ENCODE measurements at places on chromosomes 12 and 14.

DNA sequence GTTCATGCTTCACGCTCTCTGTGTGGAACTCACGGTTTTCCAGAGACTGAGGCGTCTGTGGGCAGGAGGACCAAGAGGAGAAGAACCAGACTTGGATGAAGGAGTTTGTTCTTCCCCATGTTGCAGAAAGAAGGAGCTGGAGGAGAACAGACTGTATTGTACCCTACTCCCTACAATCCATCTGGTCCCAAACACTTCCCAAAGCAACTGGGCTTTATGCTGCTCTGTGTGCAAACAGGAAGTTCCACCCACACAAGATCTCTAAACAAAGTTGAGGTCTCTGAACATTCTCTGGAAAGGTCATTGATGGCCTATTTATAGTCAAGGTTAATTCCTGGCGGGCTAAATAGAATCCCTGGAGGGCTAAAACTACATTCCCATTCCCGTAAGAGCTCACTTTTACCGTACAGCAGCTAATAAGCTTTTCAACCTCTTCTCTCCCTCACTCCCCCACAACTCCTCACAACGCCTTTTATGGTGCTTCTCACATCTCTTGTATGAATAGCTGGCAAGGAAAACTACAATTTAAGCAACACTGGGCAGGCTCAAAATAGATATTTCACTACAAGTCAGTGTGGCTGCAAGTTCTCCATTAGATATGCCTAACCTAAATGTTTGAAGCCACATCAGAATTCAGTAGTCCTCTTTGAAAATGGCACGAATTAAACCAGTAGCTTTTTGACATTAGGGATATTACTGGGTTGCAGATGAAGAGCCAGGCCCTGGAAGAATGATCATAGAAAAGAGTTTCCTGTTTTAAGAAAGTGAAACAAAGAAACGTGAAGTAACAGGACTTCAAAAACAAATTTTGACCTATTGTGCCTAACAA is at the start of gene A2M:
A2M (minus strand) TSS at position 189 of the 829 bp plus-strand sequence; CDS start at position 119, 70 bp downstream.
- DNase-seq: no peak

GRCh38 chr12:93144109-93144508 is 215.0 kb upstream of the EEA1 start:
- DNase-seq: no peak

- DNase-seq: no peak
Observed at GRCh38 chr14:32934073-32934880, 4.4 kb upstream of the NPAS3 start.

GRCh38 chr14:23090254-23090636 is 4.7 kb downstream of the ACIN1 start:
- no peak for DNase-seq

DNA sequence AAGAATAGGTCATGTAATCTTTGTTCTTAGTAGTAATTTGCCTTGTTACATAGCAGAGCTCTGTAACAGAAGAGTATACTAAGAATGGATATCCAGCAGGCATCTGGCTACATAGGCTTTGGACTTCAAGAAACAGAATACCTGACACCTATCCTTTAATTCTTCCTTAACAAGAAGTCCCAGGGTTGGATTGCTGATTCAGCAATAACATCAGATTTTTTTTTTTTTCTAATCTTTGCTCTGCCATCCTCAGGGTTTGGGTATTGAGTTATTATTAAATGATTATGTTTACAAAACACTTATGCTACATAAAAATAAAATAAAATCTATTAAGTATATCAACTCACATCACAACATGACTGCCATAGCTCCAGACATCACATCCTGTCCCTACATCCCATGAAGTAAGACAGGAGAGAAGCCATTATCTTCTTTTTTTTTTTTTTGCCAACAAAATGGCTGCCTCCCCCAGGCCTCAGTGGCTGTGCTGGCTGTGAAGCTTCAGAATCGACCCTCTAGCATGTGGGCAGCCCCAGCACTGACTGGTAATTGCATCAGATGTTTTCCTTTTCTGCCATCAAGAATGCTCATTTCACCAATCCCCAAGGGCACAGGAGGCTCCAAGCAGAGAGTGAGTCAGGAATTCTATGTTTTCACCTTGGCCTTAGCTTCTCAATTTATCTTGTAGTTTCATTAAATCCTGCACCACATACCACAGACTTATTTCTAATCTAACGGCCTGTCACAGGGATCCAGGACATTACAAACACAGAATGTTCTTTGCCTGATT is 186.2 kb downstream of the DICER1 start:
- DNase-seq: no peak

DNA sequence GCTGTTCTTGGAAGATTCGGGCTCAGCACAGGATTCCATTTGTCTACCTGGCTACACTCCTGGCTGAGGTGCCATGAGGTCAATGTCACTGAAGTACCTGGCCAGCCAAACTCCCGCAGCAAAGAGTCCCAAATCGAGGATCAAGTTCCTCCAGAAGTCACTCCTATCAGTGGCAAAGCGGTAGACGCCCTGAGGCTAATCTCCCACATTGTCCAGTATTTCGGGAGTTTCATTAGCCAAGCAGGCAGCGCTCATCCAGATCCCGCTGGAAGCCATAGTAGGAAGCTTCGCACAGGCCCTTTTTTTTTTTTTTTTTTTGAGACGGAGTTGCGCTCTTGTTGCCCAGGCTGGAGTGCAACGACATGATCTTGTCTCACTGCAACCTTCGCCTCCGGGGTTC is 8.9 kb upstream of the AACS start:
- no peak for DNase-seq

Data from stimulated activated CD4-positive, alpha-beta T cell treated with anti-CD3 and anti-CD28 coated beads, Interleukin-12 subunit alpha, Interleukin-12 subunit beta, amount 100 ng/mL, for 4 hours (primary cell).